ENCODE measurements at places on chromosomes 16 and 17. TPM values are rescaled to one million over a fixed set of nuclear protein-coding genes. Genes with fewer than 3 reads are reported as not detected.

DNA sequence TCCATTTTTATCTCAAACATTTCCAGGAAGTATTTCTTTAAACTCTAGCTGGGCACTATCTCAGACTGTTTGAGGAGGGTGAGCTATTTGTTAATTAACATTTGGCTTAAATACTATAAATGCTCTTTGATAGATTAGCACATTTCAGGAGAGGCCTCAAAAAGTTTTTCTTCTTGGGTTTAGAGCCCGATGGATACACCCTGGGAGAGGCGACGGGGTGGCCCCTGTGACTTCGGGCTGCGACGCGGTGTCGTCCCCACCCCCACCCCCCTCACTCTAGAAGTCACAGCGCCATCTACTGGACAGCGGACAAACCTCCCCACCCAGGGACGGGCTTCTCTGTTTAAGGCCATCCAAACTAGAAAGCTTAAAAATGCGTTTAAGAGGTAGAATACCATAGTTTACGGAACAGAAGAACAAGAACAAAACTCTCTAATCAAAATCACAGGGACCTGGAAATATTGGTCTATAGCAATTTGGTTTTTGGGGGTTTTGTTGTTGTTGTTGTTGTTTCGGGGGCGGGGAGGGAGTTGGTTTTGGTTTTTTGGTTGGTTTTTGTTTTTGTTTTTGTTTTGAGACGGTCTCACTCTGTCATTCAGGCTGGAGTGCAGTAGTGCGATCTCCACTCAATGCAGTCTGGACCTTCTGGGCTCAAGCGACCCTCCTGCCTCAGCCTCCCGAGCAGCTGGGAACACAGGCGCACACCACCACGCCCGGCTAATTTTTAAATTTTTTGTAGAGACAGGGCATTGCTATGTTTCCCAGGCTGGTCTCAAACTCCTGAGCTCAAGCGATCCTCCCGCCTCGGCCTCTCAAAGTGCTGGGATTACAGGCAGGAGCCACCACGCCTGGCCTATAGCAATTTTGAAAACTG is 254.4 kb downstream of the C16orf95 start:
- no peaks in the 10 kb centered on the region for H3K36me3 ChIP-seq
- peak; percentile 11 for DNase-seq
- no peak overlapping the region for H3K4me3 ChIP-seq
- H3K27me3 ChIP-seq: peaks cover 12% of the 10 kb centered on the region

DNA sequence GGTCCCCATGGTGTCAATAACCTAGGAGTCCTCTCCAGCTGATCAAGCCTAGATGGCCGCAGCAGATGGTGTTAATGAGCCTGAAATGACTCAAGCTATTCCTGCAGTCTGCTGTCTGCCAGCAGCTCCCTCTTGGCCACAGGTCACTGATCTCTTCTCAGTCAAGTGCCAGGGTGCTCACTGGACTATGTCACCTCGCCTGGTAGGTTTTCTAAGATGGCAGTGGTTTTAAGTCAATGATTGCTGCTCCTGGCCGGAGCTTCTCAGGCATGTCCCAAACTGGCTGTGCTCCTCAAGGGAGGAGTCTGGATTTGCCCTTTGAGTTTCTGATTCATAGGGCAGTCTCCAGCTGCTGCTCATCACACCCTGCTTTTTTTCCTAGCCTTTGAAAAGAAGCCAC is 58.6 kb upstream of the SHISA6 start:
- no peak overlapping the region for H3K27ac ChIP-seq
- no peaks in the 10 kb centered on the region for H3K27me3 ChIP-seq
- H3K4me1 ChIP-seq: no peaks in the 10 kb centered on the region
- H3K36me3 ChIP-seq: no peaks in the 10 kb centered on the region

- peaks cover 45% of the 10 kb centered on the region for H3K4me1 ChIP-seq
- no peak for DNase-seq
- H3K4me3 ChIP-seq: peak overlapping the region; percentile 64
- no peaks in the 10 kb centered on the region for H3K36me3 ChIP-seq
Observed at GRCh38 chr17:7213895-7214299, 5.7 kb downstream of the DLG4 start.

- no peak overlapping the region for H3K27ac ChIP-seq
- no peaks in the 10 kb centered on the region for H3K4me1 ChIP-seq
- no peak overlapping the region for H3K4me3 ChIP-seq
- H3K27me3 ChIP-seq: no peaks in the 10 kb centered on the region
Observed at GRCh38 chr17:81251094-81251708, 12.1 kb downstream of the NDUFAF8 start.

- H3K4me3 ChIP-seq: peak overlapping the region; percentile 67
- no peak for DNase-seq
- no peak overlapping the region for H3K27ac ChIP-seq
- peaks cover 23% of the 10 kb centered on the region for H3K4me1 ChIP-seq
Observed at GRCh38 chr17:56594320-56595107, 1.0 kb downstream of the NOG start.

- H3K27me3 ChIP-seq: peaks cover 51% of the 10 kb centered on the region
- no peaks in the 10 kb centered on the region for H3K36me3 ChIP-seq
- H3K4me1 ChIP-seq: peaks cover 32% of the 10 kb centered on the region
- H3K27ac ChIP-seq: no peak overlapping the region
- H3K4me3 ChIP-seq: no peak overlapping the region
- DNase-seq: no peak
Observed at GRCh38 chr17:48993951-48994350, 3.2 kb upstream of the IGF2BP1 start.

- H3K4me1 ChIP-seq: peaks cover 23% of the 10 kb centered on the region
- peak; percentile 57 for DNase-seq
- no peak overlapping the region for H3K27ac ChIP-seq
- H3K27me3 ChIP-seq: no peaks in the 10 kb centered on the region
- H3K36me3 ChIP-seq: peaks cover 36% of the 10 kb centered on the region
Observed at GRCh38 chr17:7323731-7324437, 5.3 kb downstream of the NEURL4 start.

- H3K4me1 ChIP-seq: no peaks in the 10 kb centered on the region
- no peak for DNase-seq
- H3K4me3 ChIP-seq: no peak overlapping the region
- H3K27ac ChIP-seq: no peak overlapping the region
- H3K27me3 ChIP-seq: no peaks in the 10 kb centered on the region
Observed at GRCh38 chr17:44820631-44821212, 9.4 kb downstream of the GJC1 start.

GRCh38 chr17:57305908-57306504 is 49.7 kb downstream of the MSI2 start:
- DNase-seq: no peak
- no peaks in the 10 kb centered on the region for H3K36me3 ChIP-seq
- no peak overlapping the region for H3K27ac ChIP-seq
- no peak overlapping the region for H3K4me3 ChIP-seq

- no peaks in the 10 kb centered on the region for H3K27me3 ChIP-seq
- H3K4me3 ChIP-seq: no peak overlapping the region
- H3K36me3 ChIP-seq: no peaks in the 10 kb centered on the region
- H3K4me1 ChIP-seq: peaks cover 28% of the 10 kb centered on the region
Observed at GRCh38 chr16:84720177-84720579, 20.4 kb downstream of the USP10 start.

- no peak for DNase-seq
- no peak overlapping the region for H3K27ac ChIP-seq
- H3K4me3 ChIP-seq: no peak overlapping the region
- H3K27me3 ChIP-seq: peaks cover 7% of the 10 kb centered on the region
- H3K36me3 ChIP-seq: no peaks in the 10 kb centered on the region
Observed at GRCh38 chr16:47887496-47887895, 268.3 kb downstream of the ABCC12 start.

GRCh38 chr17:17750881-17751280 is 69.6 kb downstream of the RAI1 start:
- H3K27me3 ChIP-seq: no peaks in the 10 kb centered on the region
- H3K4me1 ChIP-seq: peaks cover 56% of the 10 kb centered on the region
- peak overlapping the region; percentile 73 for H3K4me3 ChIP-seq

The SPDYE4 gene
- not detected for total RNA-seq

The HOXB6 gene
- 0.22 TPM for total RNA-seq

The OR1A1 gene
- not detected for total RNA-seq

The ENPP7 gene
- 0.11 TPM for total RNA-seq

The IRX5 gene
- not detected for total RNA-seq

The KREMEN2 gene
- not detected for total RNA-seq

The RANBP10 gene
- total RNA-seq: 20.0 TPM

The SMIM36 gene
- total RNA-seq: not detected

The STX1B gene
- 0.79 TPM for total RNA-seq

The CA5A gene
- total RNA-seq: not detected
